ENCODE measurements at places on chromosomes 13 and 19. TPM values are rescaled to one million over a fixed set of nuclear protein-coding genes. Genes with fewer than 3 reads are reported as not detected.

GRCh38 chr13:49615836-49616675 lies 12.3 kb upstream of the ARL11 start:
- DNase-seq = no peak

DNA sequence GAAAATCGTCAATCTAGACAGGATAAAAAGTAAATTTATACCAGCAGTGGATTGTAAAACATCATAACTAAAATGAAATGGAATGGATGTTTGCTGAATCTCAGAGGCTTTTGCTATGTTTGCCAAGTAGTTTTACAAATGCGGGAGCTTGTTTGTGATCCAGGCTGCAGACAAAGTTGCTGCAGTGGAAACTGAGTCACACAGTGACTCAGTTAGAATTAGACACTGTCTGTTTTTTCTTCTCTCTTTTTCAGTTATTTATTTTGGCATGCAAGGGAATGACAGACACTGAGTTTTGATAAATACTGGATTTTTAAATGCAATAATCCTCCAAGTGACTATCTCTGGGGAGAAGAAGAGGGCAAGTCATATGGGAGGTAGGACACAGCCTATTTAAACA lies 4.6 kb upstream of the PNMA8A start:
- DNase-seq = no peak

GRCh38 chr19:51688671-51689571 lies 4.2 kb upstream of the SPACA6 start:
- DNase-seq = peak; percentile 97

Gene RINL
- 3.1 TPM for total RNA-seq
